ENCODE measurements at places on chromosomes 4 and X.

GRCh38 chr4:83591730-83592129, 55.8 kb downstream of the GPAT3 start:
- DNase-seq = no peak

DNA sequence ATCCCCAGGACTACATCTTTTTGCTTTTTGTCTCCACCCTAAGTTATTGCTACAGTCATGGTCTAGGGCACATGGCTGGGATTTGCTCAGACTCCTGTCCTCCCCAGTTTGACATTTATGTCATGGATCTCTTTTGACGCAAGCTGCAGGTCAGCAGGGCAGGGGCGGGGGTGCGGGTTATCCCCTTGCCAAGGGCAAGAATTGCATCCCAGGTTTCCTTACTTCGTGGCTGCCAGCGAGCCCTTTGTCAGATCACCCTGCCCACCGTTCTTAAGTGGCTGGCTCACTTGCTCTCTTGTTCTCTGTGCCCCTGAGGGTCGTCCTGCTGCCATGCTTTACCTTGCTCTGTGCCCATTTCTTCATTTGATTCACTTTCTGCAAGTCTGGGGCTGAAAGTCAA, 21.1 kb upstream of the UBA1 start:
- DNase-seq = no peak

DNA sequence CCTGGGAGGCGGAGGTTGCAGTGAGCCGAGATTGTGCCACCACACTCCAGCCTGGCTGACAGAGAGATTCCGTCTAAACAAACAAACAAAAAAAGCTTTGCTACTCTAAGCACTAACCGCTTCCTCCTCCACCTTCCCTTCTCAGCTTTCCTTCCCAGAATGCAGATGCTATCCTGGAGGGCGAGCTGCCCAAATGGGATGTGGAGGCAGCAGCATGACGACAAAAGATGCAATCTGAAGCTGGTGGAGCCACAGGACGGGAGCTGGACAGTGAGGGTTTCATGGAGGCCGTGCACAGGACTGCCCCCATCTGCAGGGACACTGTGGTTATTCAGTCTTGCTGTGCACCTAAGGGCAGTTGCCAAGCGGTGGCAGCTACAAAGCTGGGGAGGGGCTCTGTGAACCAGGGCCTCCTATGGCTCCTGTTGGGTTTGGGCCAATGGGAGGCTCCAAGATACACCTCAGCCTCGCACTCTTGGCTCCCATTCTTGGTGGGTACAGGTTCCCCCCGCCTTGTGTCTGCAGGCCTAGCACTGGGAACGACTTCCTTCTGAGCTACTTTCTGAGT, 47.4 kb downstream of the WDR1 start:
- DNase-seq = no peak

- DNase-seq = no peak
Measured at GRCh38 chrX:151570561-151570960, 7.1 kb downstream of the PASD1 start.

DNA sequence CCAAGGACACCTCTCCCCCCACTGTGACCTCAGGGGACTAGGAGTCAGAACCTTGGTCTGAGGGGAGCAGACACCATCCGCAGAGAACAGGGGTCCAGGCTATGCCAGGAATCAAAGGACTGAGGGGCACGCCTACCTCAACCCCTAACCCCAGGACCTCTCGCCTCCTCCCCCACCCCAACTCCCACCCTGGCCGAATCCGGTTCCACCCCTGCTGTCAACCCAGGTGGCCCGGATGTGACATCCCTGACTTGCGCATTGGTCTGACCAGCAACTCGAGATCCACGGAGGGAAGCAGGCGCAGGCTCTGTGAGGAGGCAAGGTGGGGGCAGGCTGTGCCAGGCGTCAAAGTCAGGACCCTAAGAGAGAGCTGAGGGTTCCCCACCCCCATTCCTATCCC, 468 bp upstream of the MAGEA4 start:
- DNase-seq = no peak

DNA sequence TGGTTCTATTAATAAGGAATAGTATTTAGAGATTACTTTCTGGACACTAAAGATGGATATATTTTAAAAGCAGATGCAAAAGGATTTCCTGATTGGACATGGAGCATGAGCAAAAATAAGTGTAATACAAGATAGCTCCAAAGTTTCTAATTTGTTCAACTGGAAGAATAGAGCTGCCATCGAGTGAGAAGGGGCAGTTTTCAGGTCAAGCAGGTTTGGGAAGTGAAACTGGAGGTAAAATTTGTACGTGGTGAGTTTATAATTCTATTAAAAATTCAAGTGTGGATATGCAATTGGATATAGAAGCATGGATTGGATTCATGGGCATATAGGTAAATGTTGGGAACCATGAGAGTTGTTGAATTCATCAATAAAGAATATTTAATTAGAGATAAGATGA, 31.8 kb downstream of the PRDM8 start:
- DNase-seq = no peak

DNA sequence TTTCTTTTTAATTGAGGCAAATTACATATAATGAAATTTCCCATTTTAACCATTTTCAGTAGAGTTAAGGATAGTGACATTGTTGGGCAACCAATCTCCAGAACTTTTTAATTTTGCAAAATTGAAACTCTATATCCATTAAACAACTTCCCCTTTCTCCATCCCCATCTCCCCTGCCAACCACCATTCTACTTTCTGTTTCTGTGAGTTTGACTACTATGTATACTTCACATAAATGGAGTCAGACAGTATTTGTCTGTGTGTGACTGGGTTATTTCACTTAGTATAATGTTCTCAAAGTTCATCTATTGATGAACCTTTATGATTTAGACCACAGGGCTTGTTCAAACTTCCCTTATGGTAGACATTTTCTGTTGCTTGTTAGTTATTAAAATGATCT, 364.5 kb upstream of the MAD2L1 start:
- no peak for DNase-seq

DNA sequence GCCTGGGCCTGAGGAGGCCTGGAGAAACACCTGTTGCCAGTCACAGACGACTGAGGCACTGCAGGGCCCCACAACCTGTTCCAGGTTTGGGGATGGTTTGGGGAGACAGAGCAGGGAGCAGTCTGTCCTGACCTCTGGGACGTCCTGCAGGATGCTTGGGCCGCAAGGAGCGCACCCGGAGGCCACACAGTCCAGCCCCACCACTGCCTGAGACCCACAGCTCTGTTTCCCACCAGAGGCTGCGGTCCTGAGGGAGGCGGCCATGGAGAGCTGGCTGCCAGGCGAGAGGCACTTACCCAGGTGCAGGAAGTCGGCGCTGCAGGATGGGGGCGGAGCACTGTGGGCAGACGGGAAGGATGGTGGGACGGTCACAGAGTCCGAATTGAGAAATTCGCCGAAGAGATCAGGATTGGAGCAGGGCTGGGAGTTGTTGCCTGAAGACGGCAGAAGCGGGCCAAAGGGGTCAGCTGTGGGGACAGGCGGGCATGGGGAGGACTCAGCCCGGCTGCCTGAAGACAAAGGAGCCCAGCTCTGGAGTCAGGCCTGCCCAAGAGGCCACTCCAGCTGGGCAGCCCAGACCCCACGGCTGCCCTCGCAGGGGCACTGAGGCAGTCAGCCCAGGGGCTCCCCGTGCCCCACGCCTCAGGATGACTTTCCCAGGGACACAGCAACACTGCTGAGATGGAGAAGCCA, 40.3 kb upstream of the CPLX1 start:
- DNase-seq = no peak

GRCh38 chrX:55028040-55028439, 2.7 kb downstream of the ALAS2 start:
- no peak for DNase-seq

- no peak for DNase-seq
Measured at GRCh38 chr4:24169956-24170355, 280.1 kb upstream of the PPARGC1A start.

DNA sequence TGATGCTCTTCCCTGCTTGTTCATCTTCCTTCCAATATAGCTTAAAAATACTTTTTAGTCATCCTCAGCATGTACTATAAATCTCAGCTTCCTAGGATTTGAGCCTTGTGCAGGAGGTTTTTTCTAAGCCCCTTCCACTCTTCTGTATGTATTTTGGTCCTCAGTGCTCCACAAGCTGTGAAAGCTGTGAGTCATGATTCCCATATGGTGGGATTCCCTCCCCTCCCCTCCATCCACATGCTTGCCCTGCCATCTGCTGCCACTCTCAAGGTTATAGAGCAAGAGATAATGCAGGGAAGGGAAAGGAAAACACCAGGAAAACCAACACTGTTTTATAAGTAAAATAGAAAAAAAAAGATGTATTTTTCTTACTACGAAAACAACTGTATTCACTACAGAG, 58.5 kb upstream of the AP1S2 start:
- DNase-seq = no peak
